ENCODE measurements at places on chromosomes 4 and X. TPM values are rescaled to one million over a fixed set of nuclear protein-coding genes. Genes with fewer than 3 reads are reported as not detected.

ADAM29 gene
- total RNA-seq, result not detected

SOWAHD gene
- 0.28 TPM for total RNA-seq

KLF8 gene
- not detected for total RNA-seq

SERTM2 gene
- under 0.01 TPM for total RNA-seq

SOX3 gene
- not detected for total RNA-seq

CTAG2 gene
- total RNA-seq, result 27.1 TPM

XPNPEP2 gene
- not detected for total RNA-seq

APLN gene
- under 0.01 TPM for total RNA-seq

RTL5 gene
- total RNA-seq, result 0.90 TPM

DDIT4L gene
- total RNA-seq, result 3.9 TPM

CT45A2 gene
- total RNA-seq, result not detected

XKRX gene
- total RNA-seq, result 0.90 TPM

ZNF711 gene
- 2.3 TPM for total RNA-seq
